ENCODE measurements at places on chromosomes 6 and 20.

DNA sequence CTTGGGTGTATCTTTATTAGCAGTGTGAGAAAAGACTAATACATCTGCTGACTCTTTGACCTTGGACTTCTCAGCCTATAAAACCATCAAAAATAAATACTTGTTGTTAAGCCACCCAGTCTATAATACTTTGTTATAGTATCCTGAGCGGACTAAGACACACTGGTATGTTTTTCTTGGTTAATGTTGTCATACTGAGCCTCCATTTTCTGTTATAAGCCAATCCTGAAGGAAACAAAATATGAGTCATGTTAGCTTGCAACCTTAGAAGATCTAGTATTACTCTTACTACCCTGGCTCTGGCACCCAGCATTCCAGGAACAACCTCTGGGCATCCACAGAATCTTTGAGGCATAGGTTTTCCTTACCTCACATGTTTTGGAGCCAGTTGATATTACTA is 307.2 kb downstream of the FRK start:
- DNase-seq, result no peak

DNA sequence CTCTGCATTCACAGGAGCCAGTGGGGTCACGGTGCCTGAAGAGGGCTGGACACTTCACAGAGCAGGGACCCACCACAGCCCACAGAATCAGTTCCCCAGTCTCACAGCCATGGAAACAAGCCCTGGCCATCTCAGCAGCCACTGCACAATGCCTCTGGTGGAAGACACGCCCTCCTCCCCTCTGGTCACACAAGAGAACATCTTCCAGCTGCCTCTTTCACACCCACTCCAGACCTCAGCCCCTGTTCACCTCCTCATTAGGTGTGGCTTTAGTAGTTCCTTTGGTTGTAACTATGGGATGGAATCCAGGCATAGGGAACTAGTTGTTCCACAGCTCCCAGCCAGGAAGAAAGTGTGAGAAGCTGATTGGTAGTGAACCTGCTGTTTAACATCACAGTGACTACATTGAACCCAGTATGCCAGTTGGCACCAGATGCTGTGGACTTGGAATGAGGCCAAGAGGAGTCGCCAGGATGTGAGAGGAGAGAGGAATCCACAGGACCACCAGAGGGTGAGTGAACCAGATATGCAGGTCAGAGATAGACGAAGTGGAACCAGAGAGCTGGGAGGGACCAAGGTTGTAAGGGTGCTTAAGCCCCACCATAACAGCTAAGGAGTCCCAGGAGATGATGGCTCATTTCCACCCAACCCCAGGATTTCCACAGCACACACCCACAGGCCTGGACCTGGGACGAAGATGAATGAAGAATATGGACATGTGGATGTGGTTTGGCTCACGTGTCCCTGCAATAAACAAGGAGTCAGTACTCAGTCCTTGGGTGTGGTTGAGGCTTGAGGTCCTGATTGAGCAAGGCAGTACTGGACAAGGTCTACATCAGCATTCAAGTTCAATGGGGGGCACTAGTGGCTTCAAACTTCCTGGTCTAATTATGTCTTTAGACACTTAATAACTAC is 8.8 kb upstream of the BTN3A3 start:
- DNase-seq, result no peak

DNA sequence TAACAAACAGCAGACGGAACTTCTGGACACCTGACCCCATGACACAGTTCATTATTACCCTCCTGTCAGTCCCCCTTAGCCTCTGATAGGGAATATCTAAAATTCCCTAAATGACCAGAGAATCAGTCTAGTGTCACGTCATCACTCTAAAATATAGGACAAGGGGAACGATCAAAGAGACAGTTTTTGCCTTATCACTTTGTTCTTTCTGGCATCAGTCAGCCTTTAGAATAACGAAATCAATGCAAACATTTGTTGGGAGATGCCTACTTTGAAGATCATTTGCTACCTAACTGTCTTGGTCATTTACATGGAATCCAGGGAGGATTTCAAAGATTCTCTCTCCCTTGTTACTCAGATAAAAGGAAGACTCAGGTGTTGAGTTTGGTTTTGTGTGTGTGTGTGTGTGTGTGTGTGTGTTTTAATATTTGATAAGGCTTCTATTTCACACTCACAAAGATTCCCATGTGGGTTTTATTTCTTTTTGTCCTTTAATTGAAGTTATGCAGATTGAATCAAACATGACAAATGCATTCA is 28.3 kb downstream of the LINC00237 start:
- DNase-seq, result no peak

DNA sequence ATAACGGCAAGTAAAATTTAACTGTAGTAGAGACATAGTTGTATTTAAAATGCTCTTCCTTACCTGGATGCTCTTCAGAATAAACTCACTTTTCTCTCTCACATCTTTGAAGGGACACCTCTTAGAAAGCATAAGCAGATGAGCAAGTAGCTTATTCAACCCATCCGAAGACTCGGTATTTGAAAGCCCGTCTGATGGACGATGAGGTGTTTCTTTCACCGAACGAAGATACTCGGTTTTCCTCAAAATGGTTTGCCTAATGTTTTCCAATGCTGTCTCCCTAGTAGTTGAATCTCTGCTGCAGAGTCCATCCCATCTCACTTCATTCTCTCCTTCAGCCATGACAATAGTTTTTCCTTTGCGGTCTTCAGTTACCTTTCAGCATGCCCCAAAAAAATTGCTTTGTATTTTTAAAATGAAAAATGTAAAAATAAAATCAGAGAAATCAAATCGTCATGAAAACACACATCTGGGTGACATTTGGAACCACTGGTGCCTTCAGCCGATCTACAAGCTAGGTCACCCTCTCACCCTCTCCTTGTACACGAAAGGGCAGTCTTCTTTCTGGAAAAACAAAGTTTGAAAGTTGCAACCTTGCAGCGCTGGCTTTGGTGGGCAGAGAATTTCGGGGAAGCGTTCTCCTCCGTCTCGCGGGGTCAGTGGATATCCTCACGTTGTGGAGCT is 772 bp downstream of the SESN1 start:
- DNase-seq, result no peak

- no peak for DNase-seq
Measured at GRCh38 chr20:63708301-63709148, 686 bp downstream of the ZGPAT start.

GRCh38 chr6:117605169-117605826 is 3.0 kb upstream of the GOPC start:
- no peak for DNase-seq

DNA sequence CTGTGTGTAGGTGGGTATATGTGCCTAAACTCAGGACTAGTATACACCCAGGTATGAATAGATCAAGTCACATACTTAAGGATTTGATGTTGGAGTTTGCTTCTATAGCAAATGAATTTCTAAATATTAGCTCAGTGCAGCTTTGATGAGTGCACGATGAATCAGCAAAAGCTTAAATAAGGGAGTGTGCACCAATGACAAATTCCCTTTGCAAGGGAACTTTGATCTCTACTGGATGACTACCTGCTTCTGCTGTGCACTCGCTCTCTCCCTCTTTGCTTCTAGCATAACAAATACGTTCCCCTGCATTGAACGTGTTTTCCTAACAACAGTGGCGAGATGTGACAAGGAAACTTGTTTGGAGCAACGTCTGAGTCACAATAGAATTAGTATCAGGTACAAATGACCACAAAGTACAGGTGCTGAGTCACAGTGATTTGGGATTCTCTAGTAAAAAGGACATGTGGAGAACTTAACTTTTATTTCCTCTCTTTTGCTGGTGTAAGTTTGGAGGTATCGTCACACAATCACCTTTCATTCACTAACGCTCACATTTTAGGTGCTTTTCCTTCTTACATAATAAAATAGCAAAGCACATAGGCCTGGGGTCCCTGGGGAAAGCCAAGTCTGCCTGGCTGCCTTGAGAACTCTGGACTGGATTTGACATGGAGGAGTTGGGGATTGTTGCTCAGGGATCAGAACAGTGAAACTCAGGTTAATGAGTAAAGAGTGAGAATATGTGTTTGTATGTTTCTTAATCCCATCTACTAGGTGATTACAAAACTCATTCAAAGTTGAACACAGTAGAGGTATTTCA is 49.7 kb downstream of the KLHL31 start:
- DNase-seq, result no peak

DNA sequence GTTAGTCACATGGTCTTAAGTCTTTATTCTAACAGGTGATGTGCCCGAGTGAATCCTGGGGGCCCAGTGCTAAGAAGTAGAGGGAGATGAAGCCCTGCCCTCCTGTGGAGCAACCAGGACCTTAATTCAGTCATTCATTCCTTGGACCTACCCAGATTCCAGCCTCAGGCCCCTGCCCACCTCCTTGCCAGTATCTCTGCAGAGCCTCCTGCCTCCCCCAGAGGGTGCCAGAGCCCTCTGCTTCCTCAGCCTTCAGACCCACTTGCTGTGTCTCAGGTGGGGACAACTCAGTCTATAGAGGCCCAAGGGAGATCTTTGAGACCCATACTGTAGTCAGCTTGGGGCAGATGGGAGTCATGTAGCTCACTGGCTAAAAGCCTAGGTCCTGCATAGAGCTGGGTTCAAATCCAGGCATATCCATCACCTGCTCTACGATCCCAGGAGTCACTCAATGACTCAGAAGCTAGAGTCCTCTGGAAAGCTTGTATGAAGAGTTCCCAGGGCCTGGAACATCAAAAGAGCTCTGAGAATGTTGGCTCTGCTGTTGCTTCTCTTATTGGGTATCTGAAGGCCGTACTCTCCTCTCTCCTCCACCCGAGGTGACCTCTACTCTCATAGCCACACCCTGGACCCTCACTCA is 3.9 kb upstream of the SIGLEC1 start:
- peak; percentile 7 for DNase-seq

GRCh38 chr20:35721621-35722020 is 20.4 kb downstream of the RBM39 start:
- no peak for DNase-seq

- no peak for DNase-seq
Measured at GRCh38 chr6:14626556-14626955, 509.0 kb downstream of the CD83 start.

- no peak for DNase-seq
Measured at GRCh38 chr6:166851426-166851825, 104.9 kb downstream of the RNASET2 start.

DNA sequence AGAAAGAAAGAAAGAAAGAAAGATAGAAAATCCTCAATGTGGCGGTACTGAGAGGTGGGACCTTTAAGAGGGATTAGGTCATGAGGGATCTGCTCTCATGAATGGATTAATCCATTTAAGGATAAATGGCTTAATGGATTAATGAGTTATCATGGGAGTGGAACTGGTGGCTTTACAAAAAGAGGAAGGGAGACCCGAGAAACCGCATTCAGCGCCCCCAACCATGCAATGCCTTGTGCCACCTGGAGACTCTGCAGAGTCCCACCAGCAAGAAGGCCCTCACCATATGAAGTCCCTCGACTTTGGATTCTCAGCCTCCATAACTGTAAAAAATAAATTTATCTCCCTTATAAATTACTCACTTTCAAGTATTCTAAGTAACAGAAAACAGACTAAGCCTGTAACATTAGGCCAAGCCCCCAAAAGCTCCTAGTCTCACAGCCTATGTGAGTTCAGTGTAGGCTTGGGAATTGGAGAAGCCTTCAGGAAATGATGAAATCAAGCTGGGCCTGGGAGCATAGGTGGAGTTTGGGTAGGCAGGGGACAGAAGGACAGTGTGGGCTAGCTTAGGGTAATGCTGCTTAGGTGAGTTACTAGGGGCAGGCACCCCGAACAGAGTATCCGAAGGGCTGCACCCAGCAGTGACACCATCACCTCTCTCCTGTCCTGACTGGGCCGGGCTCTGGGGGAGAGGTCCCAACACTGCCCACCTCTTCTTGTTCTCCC is 36.2 kb upstream of the RNF24 start:
- DNase-seq, result no peak

GRCh38 chr20:54014293-54014926 is 56.0 kb downstream of the BCAS1 start:
- DNase-seq, result no peak

DNA sequence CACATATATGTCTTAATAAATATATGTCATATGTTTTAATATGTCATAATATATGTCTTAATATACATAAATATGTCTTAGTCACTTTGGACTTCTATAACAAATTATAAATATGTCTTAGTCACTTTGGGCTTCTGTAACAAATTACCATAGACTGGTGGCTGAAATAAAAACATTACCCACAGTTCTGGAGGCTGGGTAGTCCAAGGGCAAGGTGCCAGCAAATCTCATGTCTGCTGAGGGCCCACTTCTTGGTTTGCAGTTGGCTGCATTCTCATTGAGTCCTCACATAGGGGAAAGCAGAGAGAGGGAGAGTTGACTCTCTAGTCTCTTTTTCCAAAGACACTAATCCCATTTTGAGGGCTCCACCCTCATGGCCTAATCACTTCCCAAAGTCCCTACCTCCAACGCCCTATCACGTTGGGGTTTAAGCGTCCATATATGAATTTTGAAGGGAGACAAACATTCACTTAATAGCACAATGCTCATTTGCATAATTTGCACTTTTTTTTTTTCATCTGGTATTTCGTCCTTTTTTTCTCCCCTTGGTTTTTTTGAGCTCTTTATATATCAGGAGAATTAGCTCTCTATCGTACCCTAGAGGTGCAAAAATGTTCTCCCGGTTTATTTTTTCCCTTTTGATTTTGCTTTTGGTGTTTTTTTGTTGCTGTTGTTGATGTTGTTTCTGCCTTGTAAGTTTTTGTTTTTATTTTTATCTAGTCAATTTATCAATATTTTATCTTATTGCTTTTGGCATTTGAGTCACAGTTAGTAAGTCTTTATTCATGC is 266.4 kb downstream of the PLCB1 start:
- no peak for DNase-seq

- no peak for DNase-seq
Measured at GRCh38 chr6:72406517-72406916, 215.3 kb upstream of the KCNQ5 start.

DNA sequence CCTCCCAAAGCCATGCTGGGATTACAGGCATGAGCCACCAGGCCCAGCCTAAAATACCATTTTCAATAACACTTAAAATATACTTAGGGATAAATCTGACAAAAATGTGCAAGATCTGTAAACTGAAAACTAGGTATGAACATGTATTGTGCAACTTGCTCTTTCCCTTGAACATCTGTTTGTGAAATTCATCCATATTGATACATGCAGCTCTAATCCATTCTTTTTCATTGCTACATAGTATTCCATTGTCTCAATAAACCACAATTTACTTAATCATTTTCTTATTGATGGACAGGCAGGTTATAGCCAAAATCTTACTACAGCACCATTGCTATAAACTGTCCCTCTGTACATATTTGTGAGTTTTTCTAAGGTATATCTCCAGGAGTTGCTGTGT is 4.7 kb upstream of the SLC22A16 start:
- no peak for DNase-seq

GRCh38 chr6:157976345-157977175 is 5.1 kb upstream of the SYNJ2 start:
- no peak for DNase-seq

GRCh38 chr6:34858681-34859080 is 29.2 kb downstream of the TAF11 start:
- no peak for DNase-seq

- no peak for DNase-seq
Measured at GRCh38 chr20:46221256-46221833, 87.0 kb downstream of the CDH22 start.

GRCh38 chr6:133816171-133816570 is 72.7 kb upstream of the TCF21 start:
- DNase-seq, result no peak

GRCh38 chr6:131867744-131868143 is 59.9 kb downstream of the ENPP1 start:
- DNase-seq, result no peak

GRCh38 chr20:59149678-59150504 is 13.7 kb upstream of the ZNF831 start:
- DNase-seq, result no peak
